ENCODE measurements at places on chromosomes 6 and 20. TPM values are rescaled to one million over a fixed set of nuclear protein-coding genes. Genes with fewer than 3 reads are reported as not detected.

- H3K4me3 ChIP-seq = no peak overlapping the region
- H3K27me3 ChIP-seq = no peaks in the 10 kb centered on the region
- no peaks in the 10 kb centered on the region for H3K4me1 ChIP-seq
Measured at GRCh38 chr20:20259533-20259932, 108.4 kb upstream of the INSM1 start.

HECA gene
- total RNA-seq = 36.1 TPM

SPAG4 gene
- 5.5 TPM for total RNA-seq

DNA sequence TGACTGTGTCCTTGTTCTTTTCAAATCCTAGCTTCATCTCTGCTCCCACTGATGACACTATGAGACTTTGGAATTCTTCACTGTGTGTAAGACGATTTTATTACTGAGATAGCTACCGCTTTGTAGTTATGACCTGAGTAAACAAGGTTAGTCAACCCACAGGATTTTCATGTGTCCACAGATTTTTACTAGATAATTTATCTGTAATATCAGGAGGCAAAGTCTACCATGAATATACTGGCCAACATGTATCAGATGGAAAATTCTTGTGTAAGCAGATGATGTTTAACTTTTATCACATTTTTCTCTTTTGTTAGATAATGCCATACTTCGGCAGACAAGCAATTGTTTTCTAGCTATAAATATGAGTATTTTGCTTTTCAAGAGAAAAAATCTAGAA lies 119.8 kb downstream of the SGK1 start:
- no peaks in the 10 kb centered on the region for H3K4me1 ChIP-seq
- H3K4me3 ChIP-seq = no peak overlapping the region
- H3K27me3 ChIP-seq = no peaks in the 10 kb centered on the region
- H3K36me3 ChIP-seq = no peaks in the 10 kb centered on the region
- no peak overlapping the region for H3K27ac ChIP-seq
- DNase-seq = no peak

GRCh38 chr20:19493794-19494495 lies 264.1 kb upstream of the RIN2 start:
- DNase-seq = no peak
- H3K4me1 ChIP-seq = no peaks in the 10 kb centered on the region
- no peak overlapping the region for H3K4me3 ChIP-seq
- no peaks in the 10 kb centered on the region for H3K36me3 ChIP-seq
- no peak overlapping the region for H3K27ac ChIP-seq

DNA sequence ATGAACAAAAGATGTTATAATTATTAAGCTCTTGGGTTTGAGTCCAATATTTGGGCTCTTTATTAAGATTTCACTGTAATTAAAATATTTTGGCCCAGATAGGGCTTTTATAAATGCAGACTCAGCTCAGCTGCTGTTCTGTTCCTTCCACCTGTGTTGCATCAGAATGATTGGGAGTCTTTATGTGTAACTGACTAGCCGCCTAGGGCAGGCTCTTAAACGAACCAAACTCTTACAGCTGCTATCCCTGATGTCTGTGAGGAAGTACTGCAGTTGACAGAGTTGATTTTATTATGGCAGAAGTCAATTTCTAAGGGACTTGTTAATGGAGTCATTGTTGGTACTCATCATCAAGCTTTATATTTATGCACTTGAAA lies 144.7 kb downstream of the MYO6 start:
- DNase-seq = no peak
- H3K27ac ChIP-seq = no peak overlapping the region
- H3K36me3 ChIP-seq = peaks cover 28% of the 10 kb centered on the region

- H3K4me3 ChIP-seq = no peak overlapping the region
- no peak overlapping the region for H3K27ac ChIP-seq
- peaks cover 100% of the 10 kb centered on the region for H3K27me3 ChIP-seq
- no peak for DNase-seq
- H3K36me3 ChIP-seq = no peaks in the 10 kb centered on the region
Measured at GRCh38 chr6:108159981-108160380, 5.8 kb upstream of the NR2E1 start.

DNA sequence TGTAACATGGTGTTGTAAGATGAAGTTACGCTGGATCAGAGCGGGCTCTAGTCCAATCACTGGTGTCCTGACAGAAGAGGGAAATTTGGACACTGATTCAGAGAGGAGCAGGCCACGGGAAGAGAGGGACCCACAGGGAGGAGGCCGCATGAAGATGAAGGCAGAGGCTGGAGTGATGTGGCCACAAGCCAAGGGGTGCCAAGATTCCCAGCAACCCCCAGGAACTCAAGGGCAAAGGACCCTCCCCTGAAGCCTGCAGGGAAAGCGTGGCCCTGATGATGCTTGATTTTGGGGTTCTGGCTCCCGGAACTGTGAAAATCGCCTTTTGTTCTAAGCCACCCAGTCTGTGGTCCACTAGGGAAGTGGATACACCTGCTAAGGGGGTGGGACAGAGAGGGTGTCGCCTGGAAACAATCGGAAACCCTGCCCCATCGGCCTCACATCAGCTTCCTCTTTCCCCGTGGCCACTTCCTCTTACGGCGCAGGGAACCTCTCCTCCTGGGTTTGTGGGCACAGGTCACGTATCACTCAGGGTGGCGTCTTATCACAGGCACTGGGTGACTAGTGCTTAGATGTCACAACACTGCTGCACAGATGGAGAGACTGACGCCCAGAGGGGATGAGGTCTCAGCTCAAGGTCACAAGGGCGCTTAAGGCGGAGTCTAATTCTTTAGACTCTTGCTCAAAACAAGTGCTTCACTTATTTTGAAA lies 58.0 kb downstream of the SULF2 start:
- peaks cover 3% of the 10 kb centered on the region for H3K4me1 ChIP-seq
- no peaks in the 10 kb centered on the region for H3K27me3 ChIP-seq
- H3K4me3 ChIP-seq = no peak overlapping the region
- peak; percentile 74 for DNase-seq

RWDD1 gene
- total RNA-seq = 119 TPM

MOG gene
- not detected for total RNA-seq

- H3K36me3 ChIP-seq = no peaks in the 10 kb centered on the region
- DNase-seq = no peak
- H3K27ac ChIP-seq = no peak overlapping the region
- no peaks in the 10 kb centered on the region for H3K27me3 ChIP-seq
- peaks cover 9% of the 10 kb centered on the region for H3K4me1 ChIP-seq
- no peak overlapping the region for H3K4me3 ChIP-seq
Measured at GRCh38 chr6:34993213-34993612, 104.2 kb downstream of the ANKS1A start.

DNA sequence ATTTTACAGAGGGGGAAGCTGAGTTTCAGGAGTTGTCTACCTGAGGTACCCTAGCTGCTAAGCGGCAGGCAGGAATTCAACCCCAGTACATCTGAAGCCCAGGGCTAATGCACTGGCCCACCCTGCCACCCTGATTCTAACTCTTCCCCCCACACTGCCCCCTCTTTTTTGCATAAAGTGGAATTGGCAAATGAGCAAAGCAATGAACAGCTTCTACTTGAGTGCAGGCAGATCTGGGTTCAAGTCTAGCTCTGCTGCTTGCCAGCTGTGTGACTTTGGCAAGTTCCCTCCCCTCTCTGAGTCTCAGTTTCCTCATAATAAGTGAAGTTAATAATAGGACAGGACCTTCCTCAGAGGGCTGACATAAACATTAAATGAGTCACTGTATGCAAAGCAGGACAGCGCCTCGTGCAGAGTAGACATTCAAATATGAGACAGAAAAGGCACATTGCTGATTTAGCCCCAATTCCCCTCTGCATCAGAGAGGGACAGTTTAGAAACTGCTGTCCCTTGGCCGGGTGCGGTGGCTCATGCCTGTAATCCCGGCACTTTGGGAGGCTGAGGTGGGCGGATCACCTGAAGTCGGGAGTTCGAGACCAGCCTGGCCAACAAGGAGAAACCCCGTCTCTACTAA lies 4.7 kb downstream of the ADA start:
- no peak overlapping the region for H3K4me3 ChIP-seq
- no peaks in the 10 kb centered on the region for H3K4me1 ChIP-seq
- H3K27ac ChIP-seq = peak overlapping the region; percentile 55
- DNase-seq = no peak
- H3K36me3 ChIP-seq = no peaks in the 10 kb centered on the region

DNA sequence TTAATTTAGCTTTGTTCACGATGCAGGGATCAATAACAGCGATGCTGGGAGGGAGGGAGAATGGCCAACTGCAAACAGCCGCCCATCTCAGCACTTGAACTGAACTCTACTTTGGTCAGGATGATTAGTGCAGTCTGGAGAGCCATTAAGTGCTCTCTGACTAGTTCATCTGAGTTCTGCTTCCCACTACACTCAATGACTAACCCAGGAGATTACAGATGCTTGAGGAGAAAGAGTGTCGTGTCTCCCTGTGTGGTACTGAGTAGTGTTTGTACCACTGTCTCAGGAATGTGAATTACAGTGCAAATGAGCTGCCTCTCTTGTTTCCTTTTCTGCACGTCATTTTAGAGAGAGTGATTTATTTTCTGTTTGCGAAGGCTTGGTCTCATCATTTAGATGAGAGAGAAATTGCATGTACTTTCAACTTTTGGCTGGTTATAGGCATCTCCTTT lies 23.5 kb downstream of the CARMIL1 start:
- H3K27me3 ChIP-seq = no peaks in the 10 kb centered on the region
- no peaks in the 10 kb centered on the region for H3K4me1 ChIP-seq
- H3K36me3 ChIP-seq = no peaks in the 10 kb centered on the region
- no peak overlapping the region for H3K4me3 ChIP-seq
- peak overlapping the region; percentile 66 for H3K27ac ChIP-seq
- no peak for DNase-seq

DNA sequence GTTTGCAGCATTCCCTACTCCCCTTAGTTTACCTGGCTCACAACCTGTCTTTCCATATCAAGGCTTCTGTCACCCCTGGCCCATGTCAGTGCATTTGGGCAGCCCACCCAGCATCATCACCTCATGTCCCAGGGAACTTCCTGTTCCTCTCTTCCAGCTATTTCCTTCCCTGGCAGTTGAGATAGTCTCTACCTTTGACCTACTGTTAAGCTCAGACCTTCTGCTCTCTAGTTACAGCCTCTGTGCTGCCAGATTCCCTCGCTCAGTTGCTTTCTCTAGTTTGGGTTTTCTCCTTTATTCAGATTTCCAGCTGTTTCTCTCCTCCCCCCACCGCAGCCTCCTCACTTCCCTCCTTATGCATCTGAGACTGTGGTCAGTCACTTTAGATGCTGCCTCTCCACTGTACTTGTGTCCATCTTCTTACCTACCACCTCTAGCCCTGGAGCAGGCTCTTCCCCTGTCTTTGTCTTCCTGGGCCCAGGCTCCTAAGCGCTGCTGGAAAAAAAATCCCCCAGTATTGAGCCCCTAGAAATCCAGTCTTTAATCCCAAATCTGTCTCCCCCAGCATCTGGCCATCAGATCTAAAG lies 16.3 kb downstream of the PTPN1 start:
- peak overlapping the region; percentile 53 for H3K27ac ChIP-seq
- no peaks in the 10 kb centered on the region for H3K27me3 ChIP-seq
- DNase-seq = no peak
- no peak overlapping the region for H3K4me3 ChIP-seq

BRD2 gene
- total RNA-seq = 91.1 TPM

- no peak overlapping the region for H3K4me3 ChIP-seq
- no peak overlapping the region for H3K27ac ChIP-seq
- no peak for DNase-seq
Measured at GRCh38 chr20:56004007-56004406, 1.3 kb downstream of the CBLN4 start.

ATP6V1G2 gene
- 2.8 TPM for total RNA-seq

GRCh38 chr6:158687506-158687905 lies 37.7 kb downstream of the SYTL3 start:
- no peaks in the 10 kb centered on the region for H3K36me3 ChIP-seq
- H3K4me1 ChIP-seq = peaks cover 11% of the 10 kb centered on the region
- no peaks in the 10 kb centered on the region for H3K27me3 ChIP-seq
- no peak for DNase-seq
- H3K27ac ChIP-seq = peak overlapping the region; percentile 19

DNA sequence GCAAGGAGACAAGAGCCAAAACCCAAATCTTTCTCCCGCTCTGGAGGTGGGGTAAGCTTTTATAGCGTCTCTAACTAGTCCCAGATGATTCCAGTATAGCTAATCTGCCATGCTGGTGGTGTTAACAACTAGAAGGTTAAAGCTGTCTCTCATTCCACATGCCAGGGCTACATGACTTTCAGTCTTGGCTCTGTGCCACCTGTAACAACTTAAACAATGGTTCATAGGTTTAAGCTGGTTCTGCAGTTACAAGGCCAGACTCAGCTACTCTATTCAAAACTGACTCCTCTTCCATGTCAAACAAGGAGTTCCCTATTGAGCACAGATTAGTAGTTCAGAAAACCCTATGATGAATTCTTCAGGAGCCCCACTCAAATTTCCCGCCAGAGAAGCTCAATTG lies 128.9 kb downstream of the ELOVL4 start:
- no peak for DNase-seq
- H3K27me3 ChIP-seq = no peaks in the 10 kb centered on the region
- no peak overlapping the region for H3K27ac ChIP-seq
- H3K4me1 ChIP-seq = no peaks in the 10 kb centered on the region

DNA sequence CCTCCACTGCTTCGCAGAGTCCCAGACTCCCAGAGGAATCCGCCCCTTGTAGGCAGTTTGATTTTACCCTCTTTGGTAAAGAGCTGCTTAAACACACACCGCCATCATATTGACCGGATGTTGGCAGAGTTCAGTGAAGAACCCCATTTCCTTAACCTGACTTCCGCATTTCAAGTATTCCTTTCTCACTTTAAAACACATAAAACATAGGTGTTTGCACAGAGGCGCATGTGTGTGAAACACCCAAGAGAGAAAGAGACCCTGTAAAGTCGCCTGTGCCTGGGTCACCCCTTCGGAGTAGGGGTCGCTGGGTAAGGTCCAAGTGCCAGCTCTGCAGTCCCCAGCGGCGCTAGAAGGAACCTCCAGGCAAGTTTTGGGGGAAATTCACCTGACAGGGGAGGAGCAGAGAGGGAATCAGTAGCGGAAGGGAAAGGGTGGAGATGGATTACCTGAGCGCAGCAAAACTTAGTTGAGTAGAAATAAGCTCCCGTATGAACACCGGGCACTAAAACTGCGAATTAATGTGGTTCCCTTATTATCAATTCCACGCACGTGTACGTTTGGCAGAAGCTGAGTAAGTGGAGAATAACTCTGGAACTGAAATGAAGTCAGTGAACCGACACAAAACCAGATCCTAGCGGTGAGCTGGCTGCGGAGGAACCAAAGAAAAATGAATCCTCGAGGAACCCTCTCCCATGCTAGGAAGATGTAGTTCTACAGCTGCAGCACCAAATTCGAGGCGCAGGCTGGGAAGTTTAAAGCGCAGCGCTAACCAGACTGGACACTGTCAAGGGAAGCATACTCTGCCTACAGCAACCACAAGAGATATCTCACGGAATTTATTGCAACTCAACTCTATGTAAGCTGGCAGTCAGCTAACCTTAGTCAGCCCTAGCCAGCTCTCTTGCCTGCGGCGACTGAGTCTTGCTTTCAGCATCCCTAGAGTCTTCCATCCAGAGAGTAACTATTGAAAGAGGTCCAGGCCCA lies 3.5 kb upstream of the HTR1B start:
- H3K27ac ChIP-seq = peak overlapping the region; percentile 67
- DNase-seq = no peak
- H3K4me1 ChIP-seq = peaks cover 32% of the 10 kb centered on the region
- no peaks in the 10 kb centered on the region for H3K36me3 ChIP-seq
- H3K4me3 ChIP-seq = peak overlapping the region; percentile 43
